ENCODE measurements at places on chromosomes 4 and X.

GRCh38 chrX:49192722-49193328 is 6.7 kb upstream of the PRICKLE3 start:
- peak; percentile 32 for DNase-seq

GRCh38 chr4:119118397-119118796 is 17.2 kb upstream of the MYOZ2 start:
- no peak for DNase-seq

DNA sequence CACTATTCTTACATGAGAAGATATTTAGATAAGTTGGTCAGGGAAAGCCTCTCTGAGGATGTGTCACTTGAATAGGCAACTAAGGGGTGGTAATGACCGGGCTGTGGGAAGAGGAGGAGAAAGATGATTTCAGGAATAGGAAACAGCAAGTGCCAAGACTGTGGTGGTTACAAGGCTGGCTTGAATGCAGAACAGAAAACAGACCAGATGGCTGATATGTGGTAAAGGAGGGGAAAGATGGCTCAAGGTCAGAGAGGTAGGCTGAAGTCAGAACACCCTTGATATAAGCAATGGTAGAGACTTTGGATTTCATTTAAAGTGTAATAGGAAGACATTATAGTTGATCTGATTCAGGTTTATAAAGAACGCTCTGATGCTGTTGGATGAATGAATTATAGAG is 15.0 kb downstream of the TLR7 start:
- DNase-seq: no peak

- peak; percentile 84 for DNase-seq
Measured at GRCh38 chr4:51844153-51845054, 1.5 kb downstream of the DCUN1D4 start.

- no peak for DNase-seq
Measured at GRCh38 chrX:24862343-24862742, 153.4 kb downstream of the ARX start.

GRCh38 chr4:47533689-47534347 is 48.7 kb downstream of the ATP10D start:
- no peak for DNase-seq

DNA sequence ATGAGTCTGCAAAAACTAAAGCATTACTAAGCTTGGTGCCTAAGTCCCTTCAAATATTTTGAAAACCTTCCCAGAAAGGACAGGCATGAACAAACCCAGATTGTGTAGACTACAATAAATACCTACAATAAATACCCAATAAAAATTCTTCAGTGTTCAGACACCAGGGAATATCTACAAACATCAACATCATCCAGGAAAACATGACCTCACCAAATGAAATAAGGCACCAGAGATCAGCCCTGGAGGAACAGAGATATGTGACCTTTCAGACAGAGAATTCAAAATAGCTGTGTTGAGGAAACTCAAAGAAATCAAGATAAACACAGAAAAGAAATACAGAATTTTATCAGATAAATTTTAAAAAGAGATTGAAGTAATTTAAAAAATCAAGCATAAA is 57.8 kb upstream of the NLRP2B start:
- DNase-seq: no peak

- DNase-seq: no peak
Measured at GRCh38 chr4:138951764-138952163, 63.8 kb upstream of the NOCT start.

DNA sequence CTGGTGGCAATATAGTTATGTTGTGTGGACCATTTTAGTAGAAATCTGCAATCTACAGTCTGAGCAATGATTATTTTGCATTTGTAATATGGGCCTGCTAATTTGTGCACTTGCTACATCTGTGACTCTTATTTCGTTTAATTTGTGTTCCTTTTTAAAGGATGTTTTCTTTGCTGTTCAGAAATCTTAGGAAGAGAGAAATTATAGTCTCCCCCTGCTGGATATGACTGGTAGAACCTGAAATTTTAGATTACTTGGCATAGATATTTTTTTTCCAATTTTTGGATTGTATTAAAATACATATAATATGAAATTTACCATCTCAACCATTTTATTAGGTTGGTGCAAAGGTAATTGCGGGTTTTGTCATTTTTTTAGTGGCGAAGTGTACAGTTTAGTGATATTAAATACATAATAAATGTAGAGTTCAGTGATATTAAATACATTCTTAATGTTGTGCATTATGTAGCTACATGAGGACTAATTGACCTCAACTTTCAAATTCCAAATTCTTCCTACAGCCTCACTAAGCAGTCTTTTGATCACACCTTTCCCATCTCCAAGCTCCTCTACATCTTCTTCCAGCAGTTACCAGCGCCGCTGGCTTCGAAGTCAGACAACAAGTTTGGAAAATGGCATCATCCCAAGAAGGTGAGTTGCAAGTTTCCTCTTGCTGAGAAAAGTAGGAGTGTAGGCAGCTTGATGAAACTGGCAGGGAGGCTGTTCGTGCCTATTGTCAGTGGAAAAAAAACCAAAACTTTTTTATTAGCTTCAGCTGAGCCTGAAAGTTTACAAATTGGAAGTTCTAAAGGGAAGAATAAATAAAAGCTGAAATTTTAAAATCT is 82.2 kb downstream of the FNIP2 start:
- DNase-seq: peak; percentile 42

- no peak for DNase-seq
Measured at GRCh38 chr4:52201715-52202114, 150.6 kb downstream of the SPATA18 start.

DNA sequence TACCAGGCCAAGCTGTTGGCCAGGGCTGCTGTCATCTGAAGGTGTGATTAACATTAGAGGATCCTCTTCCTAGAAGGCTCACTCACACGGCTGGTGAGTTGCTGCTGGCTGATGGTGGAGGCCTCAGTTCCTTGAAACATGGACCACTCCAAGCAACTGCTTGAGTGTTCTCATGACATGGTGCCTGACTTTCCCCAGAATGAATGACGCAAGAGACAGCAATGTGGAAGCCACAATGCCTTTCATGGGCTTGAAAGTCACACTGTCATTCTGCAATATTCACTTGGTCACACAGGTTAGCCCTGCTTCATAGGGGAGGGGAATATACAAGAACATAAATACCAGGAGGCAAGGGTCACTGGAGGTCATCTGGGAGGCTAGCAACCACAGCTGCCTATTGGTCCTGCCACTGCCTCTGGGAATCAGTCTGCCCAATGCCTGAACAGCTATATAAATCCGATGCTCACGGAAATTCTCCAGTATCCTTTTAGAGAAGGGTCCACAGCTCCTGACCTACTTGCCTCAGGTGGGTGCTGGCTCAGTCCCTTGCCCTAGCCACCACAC is 97.1 kb upstream of the MAML3 start:
- no peak for DNase-seq

GRCh38 chr4:176507845-176508533 is 188.2 kb downstream of the SPCS3 start:
- no peak for DNase-seq

- no peak for DNase-seq
Measured at GRCh38 chr4:114271031-114271430, 291.6 kb upstream of the ARSJ start.

DNA sequence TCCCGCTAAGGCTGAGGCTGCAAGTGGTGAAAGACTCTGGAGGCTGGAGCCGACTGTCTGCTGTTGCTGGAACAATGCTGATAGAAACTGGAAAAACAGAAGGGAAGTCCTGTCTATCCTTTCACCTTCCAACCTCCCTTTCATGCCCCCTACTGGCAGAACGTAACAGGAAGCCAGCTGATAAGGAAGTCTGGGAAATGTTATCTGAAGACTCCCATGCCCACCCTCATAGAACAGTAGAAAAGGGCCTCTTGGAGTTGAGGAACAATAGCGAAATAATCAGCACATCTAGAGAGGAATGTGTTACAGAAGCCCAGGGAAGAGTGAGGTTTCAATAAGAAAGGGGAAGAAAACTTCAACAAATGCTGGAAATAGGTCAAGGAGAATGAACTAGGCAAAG is 117.1 kb upstream of the DKK2 start:
- no peak for DNase-seq

DNA sequence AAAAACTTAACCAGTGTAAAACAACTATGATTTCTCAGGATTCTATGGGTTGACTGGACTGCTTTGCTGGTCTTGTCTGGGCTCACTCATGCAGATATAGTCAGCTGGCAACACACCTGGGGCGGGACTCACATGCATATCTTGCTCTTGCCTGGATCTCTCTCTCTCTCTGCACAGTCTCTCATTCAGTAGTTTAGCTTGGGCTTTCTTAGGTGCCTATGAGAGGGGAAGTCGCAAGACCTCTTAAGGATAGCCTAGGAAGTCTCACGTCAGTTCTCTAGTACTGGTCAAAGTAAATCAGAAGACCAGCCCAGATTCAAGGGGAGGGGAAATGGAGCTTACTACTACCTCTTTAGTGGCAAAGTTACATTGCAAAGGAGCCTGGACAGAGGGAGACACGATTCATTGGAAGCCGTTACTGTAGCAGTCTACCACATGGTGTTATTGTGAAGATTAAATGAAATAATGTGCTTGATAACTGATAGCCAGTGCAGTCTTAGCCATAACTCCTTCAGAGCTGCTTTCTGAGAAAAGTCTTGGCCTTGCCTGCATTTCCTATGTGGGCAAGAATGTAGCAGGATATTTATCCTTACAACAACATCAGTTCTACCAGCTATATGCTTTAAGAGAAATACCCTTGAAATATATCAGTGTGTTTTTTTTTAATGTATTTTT is 2.1 kb downstream of the COPS4 start:
- DNase-seq: no peak

DNA sequence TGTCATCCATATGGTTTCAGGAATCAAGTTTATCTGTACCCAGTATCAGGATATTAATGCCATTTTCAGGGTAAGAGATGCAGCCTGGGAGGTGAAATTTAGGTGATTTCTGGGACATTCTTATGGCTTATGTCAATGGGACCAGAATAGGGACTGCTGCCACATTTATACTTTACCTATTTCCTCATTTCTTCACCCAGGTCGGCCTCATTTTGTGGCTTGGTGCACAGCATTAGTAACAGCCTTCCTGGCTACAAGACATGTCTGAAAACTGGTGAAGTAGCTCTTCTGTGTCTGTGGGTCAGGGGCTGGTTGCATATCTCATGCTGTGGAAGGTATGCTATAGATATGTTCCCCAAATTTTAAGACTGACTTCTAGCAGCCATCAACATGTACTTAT is 284.8 kb downstream of the AFF2 start:
- DNase-seq: no peak

GRCh38 chr4:76954489-76954888 is 4.9 kb downstream of the SEPTIN11 start:
- DNase-seq: no peak

GRCh38 chr4:110059556-110060191 is 138.7 kb downstream of the ELOVL6 start:
- DNase-seq: peak; percentile 83

- DNase-seq: peak; percentile 12
Measured at GRCh38 chr4:152112887-152113286, 352.1 kb upstream of the GATB start.

DNA sequence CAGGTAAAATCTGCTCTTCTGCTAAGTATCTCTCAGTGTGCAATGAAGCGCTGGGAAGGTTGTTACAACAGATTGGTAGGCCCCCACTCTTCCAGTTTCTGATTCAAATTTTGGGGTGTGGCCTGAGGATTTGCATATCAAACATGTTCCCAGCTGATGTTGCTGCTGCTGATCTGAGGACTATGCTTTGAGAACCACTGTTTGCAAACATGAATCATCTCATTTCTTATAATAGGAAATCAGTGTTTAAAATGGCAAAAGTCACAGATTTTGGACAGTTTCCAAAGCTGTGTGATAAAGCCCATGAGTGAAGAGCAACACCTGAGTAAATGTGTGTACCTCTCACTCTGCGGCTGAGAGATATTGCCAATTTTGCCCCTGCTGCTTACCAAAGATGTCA is 36.2 kb upstream of the NDNF start:
- DNase-seq: no peak

- no peak for DNase-seq
Measured at GRCh38 chr4:78162821-78163220, 105.7 kb downstream of the FRAS1 start.

DNA sequence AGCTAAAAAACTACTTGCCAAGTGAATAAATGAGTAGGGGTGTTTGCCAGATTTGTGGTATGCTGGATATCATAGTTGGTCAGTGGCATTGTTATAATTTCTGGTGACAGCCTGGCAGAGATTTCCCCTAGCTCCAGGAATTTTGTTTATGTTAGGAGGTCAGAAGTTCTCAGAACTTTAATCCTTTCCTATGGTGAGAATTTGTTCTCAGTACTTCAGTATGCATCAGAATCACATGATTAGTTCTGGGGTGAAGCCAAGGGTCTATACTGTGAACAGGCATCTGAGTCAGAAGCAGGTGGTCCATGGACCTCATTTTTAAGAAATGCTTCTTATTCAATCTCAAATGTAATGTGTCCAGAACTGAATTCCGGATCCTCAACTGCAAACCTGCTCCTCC is 10.5 kb downstream of the RASSF6 start:
- DNase-seq: no peak

- peak; percentile 64 for DNase-seq
Measured at GRCh38 chr4:26330186-26330787, 9.5 kb downstream of the RBPJ start.

- no peak for DNase-seq
Measured at GRCh38 chr4:96677499-96677898, 837.6 kb downstream of the PDHA2 start.

DNA sequence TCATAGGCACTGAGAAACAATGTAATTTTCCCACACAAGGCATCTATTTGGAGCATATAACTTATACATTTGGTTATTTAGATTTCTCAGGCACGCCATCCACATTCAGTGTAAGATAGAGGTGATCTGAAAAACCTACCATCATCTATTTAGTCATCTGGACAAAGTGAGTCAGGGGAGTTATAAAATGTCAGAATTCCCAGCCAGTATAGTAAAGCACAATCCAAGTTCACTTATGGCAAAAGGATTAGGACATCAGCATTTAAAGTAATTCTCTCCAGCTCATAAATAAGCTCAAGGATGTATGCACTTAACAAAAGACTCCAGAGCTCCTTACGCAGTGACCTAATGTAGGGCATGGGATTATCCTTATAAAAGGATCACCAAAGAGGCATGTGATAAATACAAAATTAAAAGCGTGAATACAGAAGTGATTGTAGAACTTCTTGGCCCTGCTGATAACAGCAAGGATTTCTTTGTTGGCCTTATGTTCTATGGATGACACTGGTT is 65.3 kb upstream of the DCLK2 start:
- DNase-seq: no peak

DNA sequence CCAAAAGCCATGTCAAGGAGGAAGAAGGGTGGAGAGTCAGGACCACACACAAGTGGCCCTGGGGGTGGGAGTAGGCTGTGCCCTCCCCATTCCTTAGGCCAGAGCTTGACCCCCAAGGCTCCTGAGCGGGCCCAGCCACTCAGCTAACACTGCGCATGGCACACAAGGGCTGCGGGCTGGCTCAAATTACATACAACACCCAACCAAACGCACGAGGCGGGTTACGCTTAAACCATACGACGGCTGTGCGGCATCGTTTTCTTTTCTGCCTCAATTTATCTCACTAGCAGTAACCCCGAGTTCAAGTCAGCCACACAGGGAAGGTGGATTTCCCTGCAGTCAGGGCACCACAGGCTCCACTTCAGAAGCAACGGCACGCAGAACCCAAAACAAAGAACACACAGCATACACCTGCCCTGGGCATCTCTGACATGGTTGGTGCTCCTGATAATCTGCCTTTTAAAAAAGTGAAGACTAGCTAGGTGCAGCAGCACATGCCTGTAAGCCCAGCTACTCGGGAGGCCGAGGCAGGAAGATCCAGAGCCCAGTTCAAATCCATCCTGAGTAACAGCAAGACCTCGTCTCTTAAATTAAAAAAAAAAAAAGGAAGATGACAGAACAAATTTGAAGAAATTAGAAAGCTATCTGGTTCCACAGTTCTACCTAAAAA is 2.9 kb downstream of the GAK start:
- no peak for DNase-seq
